Lower leg skin (tissue), 4 donors: ENCODE measurements at places on chromosomes 2 and 18. TPM values are rescaled to one million over a fixed set of nuclear protein-coding genes. Genes with fewer than 3 reads are reported as not detected.

DGUOK gene
- 51.6 TPM for total RNA-seq

DHRS9 gene
- not detected for total RNA-seq

FBXO15 gene
- total RNA-seq = not detected

GRCh38 chr2:202423139-202423538, 47.0 kb downstream of the BMPR2 start:
- DNase-seq = no peak

DNA sequence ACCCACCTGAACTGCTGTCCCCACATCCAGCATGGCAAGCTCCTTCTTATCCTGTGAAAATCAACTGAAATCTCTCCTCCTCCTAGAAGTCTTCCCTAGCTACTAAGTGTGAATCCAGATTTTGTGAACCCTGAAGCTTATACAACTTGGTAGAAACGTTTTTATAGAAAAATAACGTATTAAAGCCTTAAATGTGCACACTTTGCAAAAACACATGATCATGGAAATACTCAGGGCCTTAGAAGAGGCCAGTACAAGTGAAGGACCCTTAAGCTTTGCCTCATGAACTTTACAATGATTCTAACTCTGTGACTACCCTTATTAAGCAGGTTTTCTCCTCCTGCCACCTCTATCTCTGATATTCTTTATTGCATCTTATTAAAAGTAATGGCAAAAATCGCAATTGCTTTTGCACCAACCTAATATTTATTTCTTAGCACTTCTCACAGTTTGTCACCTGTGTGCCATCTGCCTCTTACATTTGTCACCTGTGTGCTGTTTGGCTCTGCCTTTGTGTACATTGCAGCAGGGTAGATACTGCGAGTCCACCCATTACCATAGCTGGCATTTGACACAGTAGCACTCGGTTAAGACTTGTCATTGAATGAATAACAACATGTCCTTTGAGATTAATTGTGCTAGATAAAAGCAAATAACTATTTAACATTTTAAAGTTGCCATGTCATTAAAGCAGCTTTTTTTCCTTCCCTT, 42.2 kb downstream of the FRZB start:
- DNase-seq = no peak

- no peak for DNase-seq
These were observed 37.0 kb downstream of the PUM2 start for GRCh38 chr2:20313659-20314058.

GRCh38 chr18:53764086-53764485, 460.4 kb downstream of the MBD2 start:
- no peak for DNase-seq

DNA sequence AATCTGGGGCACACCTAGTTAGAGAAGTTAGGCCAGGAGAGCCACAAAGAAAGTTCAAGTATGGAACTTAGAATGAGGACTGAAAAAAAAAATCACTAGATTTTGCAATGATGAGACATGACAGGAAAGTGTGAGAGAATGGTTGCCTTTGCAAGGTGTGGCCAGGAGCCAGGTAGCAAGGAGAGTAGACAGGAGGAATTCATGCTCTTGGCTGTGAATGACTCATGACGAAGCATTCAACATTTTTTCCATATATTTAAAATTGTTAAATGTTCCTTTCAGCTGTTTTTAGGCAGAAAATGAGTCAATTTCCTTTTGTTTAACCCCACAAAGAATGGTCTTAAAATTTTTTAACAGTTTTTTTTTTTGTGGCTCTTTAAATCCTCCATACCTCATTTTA, 636.9 kb downstream of the PLCL1 start:
- no peak for DNase-seq

GRCh38 chr2:20654535-20654813, 3.6 kb upstream of the HS1BP3 start:
- DNase-seq = no peak

GRCh38 chr2:49940626-49941025, 786.3 kb upstream of the FSHR start:
- no peak for DNase-seq
